Aorta (tissue), 5 donors: ENCODE measurements at places on chromosomes 11 and 22. TPM values are rescaled to one million over a fixed set of nuclear protein-coding genes. Genes with fewer than 3 reads are reported as not detected.

- DNase-seq: no peak
These were observed 127.6 kb upstream of the BMAL1 start for GRCh38 chr11:13149991-13150390.

GRCh38 chr11:38612701-38613100 lies 2014.7 kb upstream of the RAG2 start:
- no peak for DNase-seq

Gene OR10A3
- total RNA-seq: not detected

GRCh38 chr11:6523253-6523652 lies 26.2 kb downstream of the DNHD1 start:
- DNase-seq: no peak

- DNase-seq: peak; percentile 85
These were observed 1.7 kb downstream of the PGR start for GRCh38 chr11:101127699-101128570.

DNA sequence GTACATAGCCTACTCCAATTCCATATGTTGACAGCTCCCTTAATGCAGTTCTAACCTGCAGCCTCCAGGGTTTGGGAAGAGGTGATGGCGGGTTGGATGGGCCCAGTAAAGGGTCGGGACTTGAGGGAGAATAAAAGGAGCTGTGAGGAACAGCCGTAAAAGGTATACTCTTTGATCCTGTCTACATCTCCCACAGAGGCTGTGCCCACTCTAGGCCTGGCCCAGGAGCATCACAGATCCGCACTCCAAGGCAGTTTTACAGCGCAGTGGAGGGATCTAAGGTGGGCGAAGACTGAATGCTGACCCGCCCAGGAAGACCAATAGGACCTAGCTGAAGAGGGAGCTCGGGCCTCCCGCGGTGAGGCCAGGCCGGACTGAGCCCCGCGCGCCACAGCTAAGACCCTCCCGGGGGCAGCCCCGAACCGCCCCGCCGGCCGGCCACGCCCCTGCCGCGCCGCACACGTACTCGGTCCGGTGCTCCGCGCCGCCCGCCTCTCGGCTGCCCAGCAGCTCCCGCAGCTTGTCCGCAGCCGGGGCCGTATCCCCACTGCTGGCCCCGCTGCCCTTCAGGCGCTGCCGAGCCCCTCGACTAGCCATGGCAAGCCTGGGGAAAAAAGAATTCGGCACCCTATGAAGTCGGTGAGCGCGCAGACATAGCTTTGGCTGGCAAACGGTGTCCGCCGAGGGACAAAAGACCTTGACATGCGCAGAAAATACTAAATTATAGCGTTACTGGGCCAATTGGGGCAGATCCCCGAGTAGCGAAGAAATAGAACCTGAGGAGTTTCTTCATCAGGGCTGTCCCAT lies at the start of gene ALG9:
TSS of gene ALG9 (minus strand) at position 696 of the 807 bp plus-strand sequence. CDS start at position 597, 99 bp downstream.
- peak; percentile 93 for DNase-seq

DNA sequence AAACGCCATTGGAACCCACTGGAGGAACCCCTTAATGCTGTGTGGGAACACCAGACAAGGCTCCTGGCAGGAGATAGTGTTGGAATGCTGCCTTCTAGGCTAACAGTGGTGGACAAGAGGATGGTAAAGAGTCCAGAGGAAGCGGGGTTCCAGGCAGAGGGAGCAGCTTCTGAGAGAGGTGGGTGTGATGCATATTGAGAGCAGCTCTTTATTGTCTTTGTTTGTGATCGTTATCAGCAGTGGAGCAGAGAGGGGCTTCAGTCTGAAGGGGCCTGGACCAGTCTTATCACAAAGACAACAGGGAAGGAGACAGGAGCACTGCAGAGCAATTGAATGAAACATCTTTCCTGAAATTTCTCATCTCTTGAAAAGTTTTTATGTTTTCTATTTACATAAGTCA lies 106.8 kb upstream of the PLET1 start:
- DNase-seq: no peak

Gene TOP3B
- total RNA-seq: 24.8 TPM

DNA sequence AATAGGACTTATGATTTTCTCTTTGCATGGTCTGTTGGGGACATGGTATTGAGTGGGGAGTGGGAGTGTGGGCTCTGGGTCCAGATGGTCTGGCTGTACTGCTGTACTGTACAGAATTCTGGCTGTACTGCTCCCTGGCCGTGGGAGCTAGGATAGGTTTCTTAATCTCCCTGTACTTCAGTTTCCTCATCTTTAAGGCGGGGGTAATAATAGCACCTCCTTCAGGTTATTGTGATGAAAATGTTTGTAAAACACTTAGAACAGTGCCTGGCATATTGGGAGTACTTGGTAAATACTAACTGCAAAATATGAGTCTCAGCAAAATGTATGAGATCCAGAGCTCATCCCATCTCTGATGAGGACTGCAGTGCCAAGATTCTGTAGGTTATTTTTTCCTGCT lies 198.6 kb downstream of the KIF18A start:
- no peak for DNase-seq

GRCh38 chr22:37627545-37627944 lies 11.9 kb upstream of the SH3BP1 start:
- DNase-seq: no peak

DNA sequence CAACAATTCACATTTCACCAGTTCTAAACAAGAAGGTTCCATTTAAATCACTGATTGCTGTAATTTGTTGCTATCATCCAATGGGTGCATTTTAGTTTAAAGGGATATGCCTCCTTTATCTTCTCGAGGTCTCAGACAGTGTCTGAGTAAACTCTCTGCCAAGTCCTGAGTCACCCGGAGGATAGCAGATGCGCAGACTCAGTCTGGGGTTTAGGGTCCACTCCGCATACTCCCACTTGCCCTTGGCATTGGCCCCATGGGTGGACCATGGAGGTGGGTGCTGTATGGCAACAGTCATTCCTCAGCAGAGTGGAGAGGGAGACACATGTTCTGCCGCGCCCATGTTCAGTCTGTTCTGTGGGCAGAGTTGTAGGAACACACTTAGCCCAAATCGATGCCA lies 65.4 kb upstream of the CRTAM start:
- no peak for DNase-seq
